ENCODE measurements at places on chromosomes 12 and 14.
A peak's percentile ranks its signal among the peaks of the same experiment; 100 is the strongest.

DNA sequence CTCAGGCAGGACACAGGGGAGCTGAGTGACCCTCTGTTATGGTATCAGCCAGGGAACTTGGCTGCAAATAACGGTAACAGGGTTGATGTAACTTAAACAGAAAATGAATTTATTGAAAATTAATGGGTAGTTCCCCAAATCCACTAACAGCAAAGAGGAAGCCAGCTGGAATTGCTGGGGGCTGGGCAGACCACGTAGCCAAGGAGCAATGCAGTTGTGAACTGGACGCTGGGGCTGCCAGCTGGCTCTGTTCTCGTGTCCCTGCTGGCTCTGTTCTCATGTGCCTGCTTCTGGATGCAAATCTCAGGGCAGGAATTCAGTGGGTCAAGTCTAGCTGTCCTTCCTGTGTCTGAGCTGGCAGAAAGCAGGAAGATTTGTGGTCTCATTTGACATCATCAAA is 1383.3 kb upstream of the TMEM132C start:
- DNase-seq: no peak

DNA sequence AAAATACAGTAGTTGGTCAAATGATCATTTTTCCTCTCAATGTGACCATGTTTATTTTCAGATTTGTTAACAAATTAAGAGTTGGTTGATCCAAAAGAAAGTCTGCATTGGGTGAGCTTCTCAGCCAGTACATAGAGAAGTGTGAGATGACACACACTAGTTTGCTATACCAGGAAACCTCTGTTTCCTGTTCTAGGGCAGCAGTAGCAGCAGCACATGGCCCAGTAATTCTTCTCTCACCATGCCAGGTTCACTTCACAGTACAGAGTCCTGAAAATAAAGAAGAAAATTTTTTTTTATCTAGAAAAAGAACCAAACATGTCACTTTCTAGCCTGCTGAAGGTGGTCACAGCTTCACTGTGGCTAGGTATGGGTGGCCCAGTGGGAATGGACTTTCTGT is 250.2 kb upstream of the OR4E1 start:
- DNase-seq: peak; percentile 8

DNA sequence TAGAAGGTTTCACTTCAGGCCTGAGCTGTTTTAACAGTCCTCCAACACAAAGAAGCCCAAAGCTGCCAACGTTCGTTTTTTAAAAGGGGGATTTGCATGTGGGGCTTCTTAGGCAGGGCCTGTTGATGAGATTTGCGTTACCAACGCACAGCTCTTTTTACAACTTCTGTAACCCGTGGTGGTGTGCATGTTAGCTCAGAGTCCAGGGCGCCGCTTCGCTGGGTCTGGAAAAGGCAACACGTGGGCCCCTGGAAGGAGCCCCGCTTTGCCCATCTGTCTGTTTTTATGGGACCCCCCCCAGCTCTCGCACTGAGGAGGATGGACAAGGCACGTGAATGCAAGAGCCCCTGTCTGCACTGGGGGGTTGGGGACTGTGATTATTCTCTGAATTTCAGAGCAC is 84.0 kb downstream of the ESR2 start:
- DNase-seq: no peak

- no peak for DNase-seq
Measured at GRCh38 chr14:103697603-103698379, 17.5 kb downstream of the XRCC3 start.

- no peak for DNase-seq
Measured at GRCh38 chr14:105979446-105979845, 453.1 kb downstream of the TMEM121 start.

DNA sequence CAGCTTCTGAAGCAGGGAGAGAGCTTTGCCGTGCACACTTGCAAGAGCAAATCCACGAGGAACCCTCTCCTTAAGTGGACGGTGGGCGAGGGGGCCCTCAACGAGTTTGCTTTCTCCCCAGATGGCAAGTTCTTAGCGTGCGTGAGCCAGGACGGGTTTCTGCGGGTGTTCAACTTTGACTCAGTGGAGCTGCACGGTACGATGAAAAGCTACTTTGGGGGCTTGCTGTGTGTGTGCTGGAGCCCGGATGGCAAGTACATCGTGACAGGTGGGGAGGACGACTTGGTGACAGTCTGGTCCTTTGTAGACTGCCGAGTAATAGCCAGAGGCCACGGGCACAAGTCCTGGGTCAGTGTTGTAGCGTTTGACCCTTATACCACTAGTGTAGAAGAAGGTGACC is 69.0 kb downstream of the WDR20 start:
- DNase-seq: no peak

DNA sequence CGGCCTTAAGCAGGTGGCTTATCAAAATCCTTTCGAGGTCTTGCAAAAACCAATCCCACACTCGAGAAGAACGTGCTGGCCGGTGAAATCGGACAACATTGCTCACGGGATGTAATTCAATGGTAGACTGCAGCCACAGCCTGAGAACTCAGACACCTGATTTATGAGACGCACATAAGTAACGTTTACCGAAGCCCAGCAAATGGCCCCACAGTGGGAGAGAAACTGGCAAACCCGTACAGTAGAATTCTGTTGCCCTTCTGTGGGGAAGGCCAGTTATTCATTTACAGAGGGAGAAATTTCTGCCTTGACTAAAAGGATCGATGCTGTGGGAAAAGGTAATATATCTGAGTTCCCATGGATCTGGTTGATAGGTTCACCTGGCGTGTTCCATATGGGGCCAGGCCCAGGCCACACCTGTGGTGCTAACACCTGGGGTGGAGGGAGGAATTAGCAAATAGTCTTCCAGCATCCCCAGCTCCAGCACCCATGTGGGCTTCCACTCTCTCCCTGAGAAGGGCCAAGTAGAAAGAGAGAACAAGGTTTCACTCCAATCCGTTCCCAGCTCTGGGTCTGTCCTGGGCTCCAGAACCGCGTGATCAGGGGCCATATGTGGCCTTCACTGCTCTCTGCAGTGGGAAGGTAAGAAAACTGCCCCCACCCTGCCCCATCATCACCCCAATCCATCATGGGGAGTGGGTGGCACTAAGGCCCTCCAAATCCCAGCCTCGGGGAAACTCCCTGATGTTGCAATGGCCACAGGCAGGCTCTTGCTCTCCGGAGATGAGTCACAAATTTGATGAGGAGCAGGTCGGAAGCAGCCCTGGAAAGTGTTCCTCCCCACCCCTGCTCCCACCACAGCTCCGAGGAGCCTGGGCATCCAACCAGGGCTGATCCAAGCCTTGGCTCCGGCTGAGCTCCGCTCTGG is 12.7 kb downstream of the BDKRB1 start:
- DNase-seq: no peak

DNA sequence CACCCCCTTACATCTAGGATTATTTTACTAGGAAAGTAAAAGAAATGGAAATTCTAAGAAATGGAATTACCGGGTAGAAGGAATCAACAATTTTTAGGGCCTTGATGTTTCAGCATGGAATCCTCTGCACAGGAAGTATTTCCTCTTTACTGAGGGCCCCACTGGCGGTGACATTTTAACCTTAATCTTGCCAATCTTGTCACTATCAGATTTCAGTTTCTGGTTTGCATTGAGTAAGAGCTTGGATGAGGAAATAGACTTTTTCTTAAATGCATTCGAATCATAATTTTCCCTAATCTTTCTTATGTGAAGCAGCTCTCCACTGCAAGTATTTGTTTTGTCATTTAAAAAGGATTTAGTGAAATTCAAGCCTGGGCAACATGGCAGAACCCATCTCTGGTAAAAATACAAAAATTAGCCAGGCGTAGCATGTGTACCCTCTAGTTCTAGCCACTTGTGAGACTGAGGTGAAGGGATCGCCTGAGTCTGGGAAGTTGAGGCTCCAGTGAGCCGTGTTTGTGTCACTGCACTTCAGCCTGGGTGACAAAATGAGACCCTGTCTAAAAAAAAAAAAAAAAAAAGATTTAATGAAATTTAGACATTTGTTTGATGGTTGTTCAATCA is 40.7 kb downstream of the TPCN1 start:
- DNase-seq: no peak

GRCh38 chr14:71362282-71362681 is 455.0 kb downstream of the PCNX1 start:
- no peak for DNase-seq

DNA sequence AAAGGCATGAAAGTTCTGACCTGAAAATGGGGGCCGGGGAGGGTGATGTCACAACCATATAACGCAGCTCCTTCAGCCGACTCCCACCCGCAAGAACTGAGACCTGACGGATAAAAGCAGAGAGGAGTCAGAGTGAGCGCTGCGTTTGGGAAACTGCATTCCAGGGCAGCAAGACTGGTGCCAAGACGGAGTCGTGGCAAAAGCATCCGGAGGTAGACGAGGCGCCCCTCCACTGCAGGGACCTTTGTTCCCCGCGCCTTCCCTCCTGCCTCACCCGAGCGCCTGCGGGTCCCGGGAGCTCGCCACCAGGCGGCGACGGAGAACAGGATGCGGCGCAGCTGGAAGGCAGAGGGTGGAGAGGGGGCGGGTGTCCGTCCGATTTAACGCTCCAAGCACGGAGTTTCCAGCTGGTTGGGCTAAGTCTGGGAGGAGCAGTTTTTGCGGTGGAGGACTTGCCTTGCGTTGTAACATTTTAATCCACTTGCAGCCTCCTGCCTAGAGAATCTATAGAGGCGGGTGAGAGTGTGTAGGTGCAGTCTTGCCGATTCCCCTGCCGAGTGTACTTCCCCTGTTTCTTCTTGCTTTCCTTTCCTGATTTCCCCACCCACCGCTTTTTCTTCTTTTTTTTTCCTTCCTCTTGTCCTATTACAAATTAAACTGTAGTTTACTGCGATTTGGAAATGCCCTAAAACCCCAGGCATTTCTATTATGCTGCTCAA is 1.2 kb upstream of the CPNE8 start:
- peak; percentile 54 for DNase-seq

GRCh38 chr14:72558721-72559120 is 335.2 kb downstream of the DPF3 start:
- no peak for DNase-seq

DNA sequence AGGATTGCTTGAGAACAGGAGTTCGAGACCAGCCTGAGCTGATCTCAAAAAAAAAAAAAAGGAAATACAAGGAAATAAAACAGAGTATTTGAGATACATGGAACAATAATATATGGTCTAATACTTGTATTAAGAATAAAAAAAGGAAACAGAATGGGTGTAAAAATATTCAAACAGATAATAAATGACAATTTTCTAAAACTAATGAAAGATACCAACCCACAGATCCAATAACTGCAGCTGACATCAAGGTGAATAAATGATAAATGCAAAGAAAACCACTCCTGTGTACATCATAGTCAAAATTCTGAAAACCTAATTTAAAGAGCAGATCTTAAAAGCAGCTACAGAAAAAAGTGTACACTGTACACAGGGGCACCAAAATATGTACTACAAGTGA is 4.1 kb upstream of the ETV6 start:
- no peak for DNase-seq

DNA sequence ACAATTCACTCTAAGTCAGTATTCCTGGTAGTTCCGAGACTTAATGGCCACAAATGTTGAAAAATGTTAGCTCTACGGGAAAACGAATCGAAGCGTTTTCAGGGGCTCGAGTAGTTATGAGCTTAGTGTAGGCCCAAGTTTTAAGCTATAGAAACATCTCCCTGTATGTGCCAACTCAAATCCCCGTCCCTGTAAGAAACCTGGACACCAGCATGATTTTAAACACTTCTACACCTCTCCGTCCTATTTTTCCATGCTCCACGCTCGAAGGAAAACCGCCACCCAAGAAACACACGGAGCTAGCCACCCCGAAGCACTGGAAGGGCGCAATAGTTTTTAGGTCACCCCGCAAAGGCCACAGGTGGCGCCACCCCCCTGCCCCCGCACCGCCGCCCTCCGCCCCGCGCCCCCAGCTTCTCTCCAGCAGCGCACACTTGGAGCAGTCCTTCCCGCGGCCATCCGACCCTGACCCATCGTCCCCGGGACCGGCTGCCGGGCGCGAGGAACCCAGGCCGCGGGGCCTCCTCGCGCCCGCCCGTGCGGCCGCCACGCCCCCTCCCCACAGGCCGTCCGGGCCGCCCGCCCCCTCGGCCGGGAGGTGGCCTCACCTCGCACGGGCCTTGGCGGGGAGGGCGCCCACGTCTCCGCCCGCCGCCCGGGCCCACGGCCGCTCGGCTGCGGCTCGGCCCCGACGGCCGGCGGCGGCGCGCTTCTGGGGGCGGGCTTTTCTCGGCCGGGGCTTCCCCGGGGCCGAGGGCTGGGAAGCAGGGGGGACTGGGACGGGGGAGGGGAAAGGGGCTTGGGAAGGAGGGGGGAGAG is 522 bp downstream of the R3HDM2 start:
- peak; percentile 35 for DNase-seq

- DNase-seq: no peak
Measured at GRCh38 chr12:38850461-38850860, 54.9 kb downstream of the CPNE8 start.
